ENCODE measurements at places on chromosomes 11 and 22.

- H3K4me1 ChIP-seq = no peaks in the 10 kb centered on the region
- peaks cover 10% of the 10 kb centered on the region for H3K36me3 ChIP-seq
- H3K4me3 ChIP-seq = no peak overlapping the region
- H3K27ac ChIP-seq = no peak overlapping the region
- no peak for DNase-seq
Observed at GRCh38 chr22:20829491-20830134, 29.0 kb downstream of the PI4KA start.

DNA sequence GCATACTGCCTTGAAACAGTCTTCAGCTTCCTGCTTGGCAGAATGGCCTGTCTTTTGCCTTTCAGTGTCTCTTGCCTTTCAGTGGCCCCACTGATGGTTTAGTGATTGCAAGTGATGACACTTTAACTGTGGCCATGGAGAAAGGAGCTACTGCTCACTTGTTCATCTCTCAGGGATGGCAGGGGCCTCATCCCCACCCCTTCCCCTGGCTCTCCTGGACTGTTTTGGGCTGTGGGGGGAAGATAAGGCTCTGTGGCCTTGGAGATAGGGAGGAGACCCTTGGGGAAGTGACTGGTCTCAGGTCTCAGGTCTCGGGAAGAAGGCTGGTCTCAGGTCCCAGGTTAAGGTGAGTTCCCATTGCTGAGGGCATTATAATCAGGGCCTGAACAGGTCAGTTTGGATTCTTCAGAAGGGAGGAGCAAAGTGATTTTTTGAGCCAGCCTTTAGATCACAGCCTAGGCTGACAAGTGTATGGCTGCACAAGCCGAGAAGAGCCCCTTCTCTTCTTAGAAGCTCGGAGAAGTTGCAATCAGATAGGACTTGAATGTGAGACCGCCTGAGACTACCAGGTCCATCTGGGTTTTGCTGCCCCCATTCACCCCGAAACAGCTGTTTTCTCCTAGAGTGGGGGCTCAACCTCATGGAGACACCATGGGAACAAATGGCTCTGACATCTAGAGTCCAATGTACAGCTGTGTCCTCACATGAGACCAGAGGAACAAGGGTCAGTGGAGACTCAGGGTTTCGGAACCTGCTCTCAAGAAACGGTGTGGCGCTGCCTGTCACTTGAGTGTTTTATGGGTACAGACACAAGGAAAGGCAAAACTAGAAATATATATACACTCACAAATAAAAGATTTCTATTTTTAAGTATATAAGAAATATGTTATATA is 15.9 kb upstream of the P2RY2 start:
- H3K36me3 ChIP-seq = no peaks in the 10 kb centered on the region
- no peak overlapping the region for H3K4me3 ChIP-seq

DNA sequence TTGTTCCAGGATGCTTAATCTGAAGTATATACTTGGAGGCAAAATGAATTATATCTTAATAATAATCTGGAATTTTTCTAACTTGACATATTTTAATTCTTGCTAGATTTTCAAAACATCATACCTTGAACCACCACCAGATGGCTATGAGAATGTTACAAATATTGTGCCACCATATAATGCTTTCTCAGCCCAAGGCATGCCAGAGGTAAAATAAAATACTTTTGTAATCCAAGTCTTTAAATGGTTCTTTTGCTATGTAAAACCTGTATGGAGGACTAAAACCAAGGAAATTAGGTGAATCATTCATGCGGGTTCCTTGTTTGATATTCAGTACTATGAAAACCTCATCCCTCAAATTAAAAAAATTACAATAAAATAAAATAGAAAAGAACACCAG is 14.4 kb downstream of the NAALAD2 start:
- peak; percentile 16 for DNase-seq
- H3K4me1 ChIP-seq = no peaks in the 10 kb centered on the region
- H3K4me3 ChIP-seq = no peak overlapping the region
- H3K27me3 ChIP-seq = peaks cover 26% of the 10 kb centered on the region
- no peaks in the 10 kb centered on the region for H3K36me3 ChIP-seq

DNA sequence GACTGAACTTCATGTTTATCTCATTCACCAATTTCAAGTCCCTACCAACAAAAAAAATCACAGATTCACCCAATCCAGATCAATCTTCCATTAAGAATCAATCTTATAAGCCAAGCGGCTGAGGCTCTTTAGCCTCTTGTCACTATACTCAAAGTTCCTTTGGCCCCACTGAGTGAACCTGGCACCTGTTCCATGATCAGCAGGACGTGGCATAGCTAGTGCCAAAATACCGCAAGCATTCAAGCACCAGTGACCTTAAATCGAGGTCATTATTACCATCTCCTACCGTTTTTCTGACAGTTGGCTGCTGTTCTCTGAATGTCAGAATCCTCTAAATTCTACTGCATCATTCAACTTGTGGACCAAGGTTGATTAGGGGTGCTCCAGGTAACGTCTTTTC is 141.2 kb downstream of the CADM1 start:
- no peak overlapping the region for H3K27ac ChIP-seq
- no peaks in the 10 kb centered on the region for H3K27me3 ChIP-seq
- H3K36me3 ChIP-seq = no peaks in the 10 kb centered on the region
- no peaks in the 10 kb centered on the region for H3K4me1 ChIP-seq
- no peak for DNase-seq
- H3K4me3 ChIP-seq = no peak overlapping the region

- peaks cover 8% of the 10 kb centered on the region for H3K4me1 ChIP-seq
- H3K36me3 ChIP-seq = no peaks in the 10 kb centered on the region
- peaks cover 16% of the 10 kb centered on the region for H3K27me3 ChIP-seq
- peak overlapping the region; percentile 67 for H3K4me3 ChIP-seq
Observed at GRCh38 chr11:1574238-1574932, 2.3 kb upstream of the DUSP8 start.

Measured in PC-3 (cell line).